Muscle of leg (tissue), 16 donors: ENCODE measurements at places on chromosomes 1 and 21.

DNA sequence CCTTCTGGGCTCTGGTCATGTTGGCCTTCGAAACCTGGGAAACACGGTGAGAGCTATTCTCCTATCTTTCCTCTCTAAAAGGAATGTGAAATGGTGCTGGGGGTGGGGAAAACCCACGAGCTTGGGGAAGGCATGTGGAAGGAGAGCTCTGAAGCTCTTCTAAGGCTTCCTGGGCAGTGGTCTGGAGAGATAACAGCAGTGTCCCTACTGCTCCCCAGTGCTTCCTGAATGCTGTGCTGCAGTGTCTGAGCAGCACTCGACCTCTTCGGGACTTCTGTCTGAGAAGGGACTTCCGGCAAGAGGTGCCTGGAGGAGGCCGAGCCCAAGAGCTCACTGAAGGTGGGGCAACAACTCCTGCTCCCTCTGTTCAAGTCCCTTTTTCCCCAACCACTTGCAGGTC lies 2.8 kb downstream of the USP21 start:
- no peak for DNase-seq

DNA sequence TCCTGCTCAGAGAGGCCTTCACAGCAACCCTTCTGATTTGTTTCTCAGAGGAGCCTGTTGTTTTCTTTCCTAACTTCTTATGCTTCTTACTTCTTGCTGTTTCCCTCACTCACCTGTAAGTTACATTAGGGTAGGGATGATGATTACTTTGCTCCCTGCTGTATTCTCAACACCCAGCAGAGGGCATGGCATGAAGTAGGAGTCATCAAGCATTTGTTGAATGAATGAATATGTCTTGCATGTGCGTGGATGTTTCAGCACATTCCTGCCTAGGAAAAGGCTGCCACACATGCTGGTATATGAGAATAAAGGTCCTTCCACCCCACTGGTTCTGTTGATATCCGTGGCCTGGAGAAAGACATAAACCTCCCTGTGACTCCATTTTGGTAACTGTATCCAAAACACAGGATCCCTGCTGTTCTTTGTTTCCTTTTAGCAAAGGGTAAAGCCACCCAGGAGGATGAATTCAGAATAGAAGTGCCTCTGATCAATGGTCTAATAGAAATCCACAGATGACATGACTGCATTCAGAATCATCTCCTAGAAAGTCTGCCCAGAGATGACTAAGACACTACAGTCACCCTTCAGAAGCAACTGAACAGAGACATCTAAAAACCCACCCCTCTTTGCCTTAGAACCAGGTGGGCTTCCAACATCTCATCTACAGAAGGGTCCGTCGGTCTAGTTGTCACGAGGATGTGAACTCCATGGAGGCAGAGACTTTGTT lies 168.8 kb downstream of the ZSCAN20 start:
- no peak for DNase-seq

GRCh38 chr1:177065430-177065829 lies 99.1 kb downstream of the ASTN1 start:
- DNase-seq: no peak

- no peak for DNase-seq
Observed at GRCh38 chr1:208511242-208511860, 267.2 kb upstream of the PLXNA2 start.

DNA sequence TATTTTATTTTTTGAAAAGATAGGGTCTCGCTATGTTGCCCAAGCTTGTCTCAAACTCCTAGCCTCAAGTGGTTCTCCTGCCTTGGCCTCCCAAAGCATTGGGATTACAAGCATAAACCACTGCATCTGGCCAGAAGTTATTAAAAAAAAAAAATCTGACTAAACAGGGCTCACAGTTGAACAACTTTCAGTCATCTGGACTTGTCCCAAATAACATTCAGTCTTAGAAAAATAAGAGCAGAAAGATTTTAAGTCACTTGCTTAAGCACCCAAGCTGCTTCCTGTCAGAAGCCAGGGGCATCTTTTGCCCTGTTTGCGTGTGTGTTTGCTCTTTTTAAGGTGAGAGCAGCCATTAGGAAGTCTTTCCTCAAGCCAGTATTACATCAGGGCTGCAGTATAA lies 286.8 kb downstream of the LMO4 start:
- peak; percentile 74 for DNase-seq

GRCh38 chr1:196960854-196961253 lies 16.5 kb upstream of the CFHR5 start:
- DNase-seq: no peak

DNA sequence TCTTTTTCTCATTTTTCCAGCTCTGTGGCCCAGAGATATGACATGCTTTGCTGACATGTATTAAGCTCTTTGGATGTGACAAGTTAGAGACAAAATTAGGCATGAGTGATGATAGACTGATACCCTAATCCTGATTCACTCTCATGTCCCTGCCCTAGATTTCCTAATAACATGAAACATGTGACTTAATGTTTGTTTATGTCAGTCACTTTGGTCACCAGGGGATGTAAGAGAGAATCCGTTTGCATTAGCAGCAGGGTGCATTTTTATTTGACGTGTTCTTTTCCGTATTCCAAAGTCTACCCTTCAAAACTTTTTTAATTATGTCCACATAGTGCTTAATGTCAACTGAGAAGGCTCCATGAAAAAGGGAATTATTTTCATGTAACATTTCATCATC lies 192.4 kb downstream of the HMCN1 start:
- no peak for DNase-seq

GRCh38 chr1:221286399-221286798 lies 407.2 kb downstream of the HLX start:
- peak; percentile 31 for DNase-seq

GRCh38 chr1:225838793-225839192 lies 28.9 kb downstream of the EPHX1 start:
- no peak for DNase-seq

GRCh38 chr21:34367320-34367935 lies 3.6 kb downstream of the KCNE2 start:
- DNase-seq: peak; percentile 68

DNA sequence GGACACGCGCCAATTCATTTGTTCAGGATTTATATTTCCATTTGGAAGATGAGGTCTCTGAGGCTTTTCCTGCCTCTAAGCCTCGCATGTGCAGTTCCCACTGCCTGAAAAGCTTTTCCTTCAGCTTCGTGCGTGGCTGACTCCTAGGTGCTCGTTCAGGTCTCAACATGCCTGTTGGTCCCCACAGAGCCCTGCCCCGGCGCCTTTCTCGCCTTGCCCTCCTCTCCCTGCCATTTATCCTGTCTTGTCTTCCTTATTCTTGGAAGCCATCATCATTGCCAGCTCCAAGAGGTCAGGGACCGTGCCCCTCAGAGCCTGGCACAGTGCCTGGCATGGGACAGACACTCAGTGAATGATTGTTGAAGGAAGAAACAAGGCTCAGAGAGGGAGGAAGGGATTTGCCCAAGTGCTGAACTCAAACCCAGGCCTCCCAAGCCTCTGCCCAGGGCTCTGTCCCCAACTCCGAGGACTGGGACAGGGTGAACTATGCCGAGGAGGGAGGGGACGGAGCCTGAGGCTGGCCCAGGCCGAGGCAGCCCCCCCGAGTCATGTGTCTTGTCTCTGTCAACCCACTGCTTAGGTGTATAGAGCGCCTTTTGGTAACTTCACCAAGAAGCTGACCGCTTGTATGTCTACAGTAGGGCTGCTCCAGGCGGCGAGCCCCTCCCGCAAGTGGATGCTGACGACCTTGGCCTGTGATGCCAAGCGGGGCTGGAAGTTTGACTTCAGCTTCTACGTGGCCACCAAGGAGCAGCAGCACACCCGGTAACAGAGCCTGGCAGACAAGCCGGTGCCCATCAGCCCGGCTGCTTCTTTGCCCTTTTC lies 47.3 kb downstream of the DISP3 start:
- no peak for DNase-seq

- DNase-seq: peak; percentile 85
Observed at GRCh38 chr1:226677027-226678020, 61.8 kb downstream of the ITPKB start.

DNA sequence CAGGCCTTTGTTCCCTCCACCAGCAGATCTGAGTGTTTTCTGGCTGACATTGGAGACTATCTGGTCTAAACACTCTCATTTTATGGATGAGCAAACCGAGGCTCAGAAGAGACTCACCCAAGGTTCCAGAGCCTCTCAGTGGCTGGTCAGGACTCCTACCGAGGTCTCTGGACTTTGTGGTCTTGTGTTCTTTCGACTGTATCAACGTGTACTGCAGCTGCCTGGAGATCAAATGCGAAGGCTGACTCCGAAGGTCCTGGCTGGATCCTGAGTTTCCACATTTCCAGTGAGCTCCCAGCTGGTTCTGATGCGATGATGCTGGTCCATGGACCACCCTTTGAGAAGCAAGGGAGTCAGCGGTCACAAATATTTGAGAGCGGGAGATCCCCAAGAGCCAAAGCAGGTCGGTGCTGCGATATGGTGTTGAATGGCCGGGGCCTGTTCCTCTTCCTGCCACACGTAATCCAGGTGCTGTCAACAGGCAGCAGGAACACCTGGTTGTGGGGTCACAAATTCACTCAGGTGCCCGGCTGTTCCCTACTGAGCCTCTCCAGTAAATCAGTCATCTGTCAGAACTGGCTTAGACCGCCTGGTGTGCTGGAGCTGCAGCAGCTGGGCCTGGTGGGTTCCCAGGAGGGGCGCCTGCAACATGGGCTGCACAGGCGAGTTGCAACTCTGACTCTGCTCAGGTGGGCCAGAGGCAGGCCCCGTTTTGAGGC lies 94.8 kb upstream of the USP24 start:
- DNase-seq: no peak

- peak; percentile 69 for DNase-seq
Observed at GRCh38 chr1:56003846-56004245, 575.5 kb downstream of the PLPP3 start.

DNA sequence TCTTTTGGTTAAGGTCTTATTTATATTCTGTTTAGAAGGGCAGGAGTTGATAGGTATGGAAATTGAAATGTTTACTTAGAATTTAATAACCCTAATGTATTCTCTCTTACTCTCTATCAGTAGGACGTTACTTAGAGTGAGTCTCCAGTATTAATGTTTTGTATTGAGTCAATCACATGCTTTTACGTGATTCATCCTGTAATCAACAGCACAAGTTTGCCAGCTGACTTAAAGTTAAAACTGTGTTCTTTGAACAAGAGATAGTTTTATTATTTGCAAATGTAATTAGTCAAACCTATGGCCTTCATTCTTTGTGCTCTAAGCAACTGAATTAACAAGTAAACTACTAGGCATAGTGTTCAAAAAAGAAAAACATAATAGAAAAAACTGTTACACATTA lies 57.3 kb downstream of the PKN2 start:
- no peak for DNase-seq

GRCh38 chr1:151106894-151107293 lies 36.3 kb downstream of the GABPB2 start:
- DNase-seq: no peak

DNA sequence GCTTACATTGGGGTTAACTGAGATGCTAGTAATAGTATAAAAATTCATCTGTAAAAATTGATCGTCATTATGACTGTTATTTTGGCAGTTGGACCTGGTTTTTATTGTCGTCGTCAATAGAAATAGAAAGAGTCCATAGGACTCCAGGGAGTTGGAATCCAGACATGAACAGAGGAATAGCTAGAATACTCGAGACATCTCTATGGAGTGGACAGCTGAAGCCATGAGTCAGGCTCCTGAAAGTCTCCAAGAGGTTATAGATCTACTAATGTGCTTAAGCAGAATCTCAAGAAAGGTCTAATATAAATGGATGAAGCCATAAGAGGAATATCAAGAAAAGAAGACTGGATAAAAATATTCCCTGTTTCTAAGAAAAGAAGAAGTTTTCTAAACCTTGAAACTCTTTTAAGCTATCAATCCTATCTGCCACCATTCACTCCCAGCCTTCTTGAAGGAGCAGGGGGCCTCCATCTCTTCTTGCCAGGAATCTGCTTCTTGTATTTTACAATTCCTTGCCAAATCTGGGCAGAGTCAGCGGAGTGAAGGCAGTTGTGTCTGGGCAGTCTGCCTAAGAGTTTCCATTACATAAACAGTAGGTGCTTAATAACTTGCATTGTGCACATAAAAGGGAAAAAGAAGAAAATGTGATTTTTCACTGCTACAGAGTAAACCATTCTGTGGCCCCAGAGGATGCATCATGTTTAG lies 163.3 kb downstream of the ST6GALNAC5 start:
- no peak for DNase-seq

DNA sequence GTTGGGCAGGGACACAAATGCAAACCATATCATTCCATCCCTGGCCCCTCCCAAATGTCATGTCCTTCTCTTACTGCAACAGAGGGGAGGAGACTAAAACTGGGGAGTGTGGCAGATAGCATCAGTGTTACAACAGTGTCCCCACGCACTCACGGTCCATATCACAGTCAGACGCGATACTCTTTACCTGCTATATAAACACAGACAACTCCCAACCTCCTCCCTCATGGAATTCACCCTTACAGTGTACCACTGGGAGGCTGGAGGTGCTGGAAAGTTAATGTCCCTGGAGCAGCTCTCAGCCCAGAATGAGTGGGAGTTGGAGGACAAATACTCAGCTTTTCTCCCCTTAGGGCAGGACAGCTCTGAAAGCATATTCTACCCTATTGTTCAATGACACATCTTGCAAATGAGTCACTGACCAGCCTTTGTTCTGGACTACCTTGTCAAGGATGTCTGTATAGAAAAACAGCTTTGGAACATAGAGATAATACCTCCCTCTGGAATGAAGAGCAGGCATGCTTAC lies 445.9 kb downstream of the SETD4 start:
- DNase-seq: no peak
